ENCODE measurements at places on chromosomes 7 and 10. TPM values are rescaled to one million over a fixed set of nuclear protein-coding genes. Genes with fewer than 3 reads are reported as not detected.

Gene APBB1IP
- polyA plus RNA-seq, result 66.4 TPM

Gene ANKRD1
- not detected for polyA plus RNA-seq

Gene CASD1
- polyA plus RNA-seq, result 9.8 TPM

Gene SPAM1
- not detected for polyA plus RNA-seq

Gene ADAM12
- not detected for polyA plus RNA-seq

Gene GSTK1
- polyA plus RNA-seq, result 329 TPM

Gene ANKRD61
- 0.24 TPM for polyA plus RNA-seq

Gene NKX2-3
- polyA plus RNA-seq, result not detected

Gene ANKRD30A
- polyA plus RNA-seq, result not detected

Gene URGCP
- 24.4 TPM for polyA plus RNA-seq

Gene PITRM1
- polyA plus RNA-seq, result 37.2 TPM

Gene FAM25C
- polyA plus RNA-seq, result not detected
